NAMALWA (cell line): ENCODE measurements at places on chromosomes 5 and 9.

DNA sequence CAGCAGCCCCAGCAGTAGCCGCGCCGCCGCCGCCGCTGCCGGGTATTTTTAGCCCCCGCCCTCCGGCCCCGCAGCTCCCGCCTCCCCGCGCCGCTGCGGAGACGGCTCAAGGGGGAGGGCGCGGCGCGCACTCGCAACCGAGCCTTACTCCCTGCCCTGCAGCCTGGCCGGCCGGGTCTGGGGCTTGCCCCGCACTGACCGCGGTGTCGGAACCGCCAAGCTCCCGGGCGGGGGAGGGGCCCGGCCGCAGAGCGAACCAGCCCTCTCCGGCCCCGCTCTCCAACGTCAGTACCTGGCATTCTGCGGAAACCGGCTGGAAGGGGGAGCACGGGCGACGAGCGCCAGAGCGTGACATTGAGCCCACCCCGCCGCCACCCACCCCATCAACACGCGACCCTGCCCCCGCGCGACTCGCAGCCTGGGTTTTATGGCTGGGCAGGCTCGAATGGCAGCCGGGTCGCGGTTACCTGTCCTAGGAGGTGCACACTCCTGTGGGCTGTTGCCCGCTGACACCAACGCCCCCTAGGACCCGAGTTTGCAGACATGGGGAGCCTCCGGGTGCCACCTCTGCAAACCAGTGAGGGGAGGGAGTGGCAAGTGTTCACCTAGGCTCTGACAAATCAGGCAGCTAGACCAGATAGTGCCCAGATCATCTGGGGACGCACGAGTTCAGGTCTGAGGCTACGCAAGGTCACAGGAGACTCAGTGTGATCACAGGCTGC is at the start of gene ACSL6:
Gene ACSL6 (minus strand): TSS at position 37 of the 722 bp plus-strand sequence. CDS start 105 bp downstream, outside the sequence.
- no peak for DNase-seq

- peak; percentile 54 for DNase-seq
These were observed 216.5 kb downstream of the MCTP1 start for GRCh38 chr5:95068289-95068910.

DNA sequence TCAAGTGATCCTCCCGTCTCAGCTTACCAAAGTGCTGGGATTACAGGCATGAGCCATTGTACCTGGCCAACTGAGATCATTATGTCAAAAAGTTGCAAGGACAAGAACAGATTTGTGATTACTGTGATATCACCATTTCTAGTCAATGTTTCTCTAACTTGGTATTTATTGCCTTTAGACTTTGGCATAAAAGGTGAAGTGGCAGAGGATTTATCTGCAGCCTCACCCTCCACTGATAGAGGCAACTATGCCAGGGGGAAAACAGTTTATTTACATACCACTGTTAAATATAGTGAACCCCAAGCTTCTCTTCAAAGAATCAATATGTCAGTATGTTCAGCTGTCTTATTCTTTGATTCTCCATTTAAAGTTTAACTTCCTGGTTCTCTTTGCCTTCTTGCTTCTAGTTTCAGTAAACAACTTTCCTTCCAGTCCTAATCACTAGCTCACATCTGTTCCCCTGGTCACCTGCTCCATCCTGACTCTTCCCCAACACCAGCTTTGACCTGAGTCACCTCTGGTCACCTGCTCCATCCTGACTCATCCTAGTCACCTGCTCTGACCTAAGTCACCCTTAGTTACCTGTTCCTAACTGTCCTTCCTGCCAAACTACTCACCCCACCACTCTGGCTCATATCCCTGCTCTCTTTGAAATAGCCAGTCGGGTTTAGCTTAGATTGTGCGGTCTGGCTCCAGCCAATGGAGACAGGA is 29.9 kb downstream of the SEMA6A start:
- no peak for DNase-seq

DNA sequence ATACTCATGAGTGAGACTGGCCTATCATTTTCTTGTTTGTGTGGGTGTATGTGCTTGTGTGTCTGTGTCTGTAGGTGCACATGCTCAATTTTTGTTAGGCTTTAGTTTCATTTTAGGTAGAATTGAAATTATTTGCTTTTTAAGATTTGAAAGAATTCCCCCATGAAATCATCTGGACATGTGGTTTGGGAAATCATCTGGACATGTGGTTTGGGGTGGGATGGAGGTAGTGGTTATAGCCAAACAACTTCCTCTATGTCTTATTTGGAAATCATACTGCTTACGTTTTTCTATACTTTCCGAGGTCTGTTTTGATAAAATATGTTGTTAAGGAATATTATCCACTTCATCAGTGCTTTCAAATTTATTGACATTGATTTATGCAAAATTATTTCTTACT is 485.4 kb upstream of the CLINT1 start:
- DNase-seq, result no peak

GRCh38 chr5:170330568-170331054 is 33.0 kb upstream of the LCP2 start:
- no peak for DNase-seq

- no peak for DNase-seq
These were observed 1026.3 kb downstream of the CDH9 start for GRCh38 chr5:26012078-26012477.

- DNase-seq, result no peak
These were observed 271.6 kb downstream of the PLK2 start for GRCh38 chr5:58188262-58188651.

DNA sequence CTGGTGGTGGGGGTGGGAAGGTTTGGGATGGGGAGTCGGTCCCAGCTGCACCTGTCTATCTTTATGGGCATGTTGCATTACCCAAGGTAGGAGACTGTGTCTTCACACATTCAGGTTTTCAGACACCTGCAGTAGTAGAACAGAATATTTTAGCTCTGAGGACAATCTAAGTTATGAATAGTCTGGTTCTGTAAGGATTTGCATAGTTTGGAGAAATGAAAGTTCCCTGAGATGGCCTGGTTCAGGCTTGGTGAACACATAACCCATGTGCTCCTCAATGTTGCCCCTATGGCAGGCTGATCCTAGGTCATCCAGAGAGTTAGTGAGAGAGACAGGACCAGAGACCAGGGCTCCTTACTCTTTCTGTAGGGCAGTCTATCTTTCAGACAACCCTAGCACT is 20.7 kb downstream of the TNFSF8 start:
- DNase-seq, result peak; percentile 68

DNA sequence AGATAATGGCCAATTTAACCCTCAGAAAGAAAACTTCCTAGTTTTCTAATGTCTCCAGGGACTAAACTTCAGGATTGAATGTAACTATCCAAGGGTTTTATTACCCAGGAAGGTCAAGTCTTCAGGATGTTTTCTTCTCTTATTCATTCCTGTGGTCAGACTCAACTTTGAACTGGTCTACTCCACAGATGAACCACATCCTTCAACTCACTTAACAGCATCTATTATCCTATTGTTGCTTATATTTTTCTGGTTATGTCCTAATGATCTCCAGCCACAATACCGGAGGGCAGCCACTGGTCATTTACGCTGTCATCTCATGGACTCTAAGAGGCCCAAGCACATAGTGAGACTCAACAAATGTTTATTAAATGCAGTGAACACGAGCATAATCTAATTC is 47.2 kb upstream of the LIFR start:
- DNase-seq, result no peak

DNA sequence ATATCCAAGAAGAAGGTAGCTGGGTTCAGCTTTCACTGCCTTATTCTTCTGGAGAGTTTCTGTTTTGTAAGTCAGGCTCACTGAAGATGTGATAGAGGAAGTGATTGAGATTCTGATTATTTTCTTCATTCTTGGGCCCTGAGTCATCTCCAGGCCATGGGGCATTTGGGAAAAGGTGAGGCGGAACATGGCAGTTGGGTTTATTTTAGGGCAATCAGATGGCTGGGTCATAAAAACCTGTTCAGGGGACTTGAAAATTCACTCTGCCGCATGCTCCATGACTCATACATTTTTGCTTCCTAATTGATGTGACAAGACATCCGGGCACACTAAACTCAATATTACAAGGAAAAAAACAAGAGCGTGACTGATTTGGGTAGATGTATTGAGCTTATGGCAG is 265.7 kb upstream of the KLF4 start:
- DNase-seq, result no peak

GRCh38 chr5:134714541-134714940 is 23.8 kb upstream of the CAMLG start:
- DNase-seq, result no peak

- no peak for DNase-seq
These were observed 220.3 kb upstream of the TAS2R1 start for GRCh38 chr5:9850456-9850855.

- DNase-seq, result no peak
These were observed 37.7 kb upstream of the SHOC1 start for GRCh38 chr9:111832449-111832848.

- no peak for DNase-seq
These were observed 274.3 kb downstream of the HTR1A start for GRCh38 chr5:63687854-63688516.

- no peak for DNase-seq
These were observed 14.0 kb downstream of the GGTA1 start for GRCh38 chr9:121485623-121486022.

- DNase-seq, result no peak
These were observed 79.8 kb downstream of the LMX1B start for GRCh38 chr9:126693428-126693944.

- no peak for DNase-seq
These were observed 331.5 kb downstream of the ARHGEF28 start for GRCh38 chr5:73957397-73958001.

- DNase-seq, result no peak
These were observed 43.3 kb downstream of the NCS1 start for GRCh38 chr9:130215341-130216119.

GRCh38 chr9:13845460-13845859 is 468.5 kb downstream of the NFIB start:
- no peak for DNase-seq

DNA sequence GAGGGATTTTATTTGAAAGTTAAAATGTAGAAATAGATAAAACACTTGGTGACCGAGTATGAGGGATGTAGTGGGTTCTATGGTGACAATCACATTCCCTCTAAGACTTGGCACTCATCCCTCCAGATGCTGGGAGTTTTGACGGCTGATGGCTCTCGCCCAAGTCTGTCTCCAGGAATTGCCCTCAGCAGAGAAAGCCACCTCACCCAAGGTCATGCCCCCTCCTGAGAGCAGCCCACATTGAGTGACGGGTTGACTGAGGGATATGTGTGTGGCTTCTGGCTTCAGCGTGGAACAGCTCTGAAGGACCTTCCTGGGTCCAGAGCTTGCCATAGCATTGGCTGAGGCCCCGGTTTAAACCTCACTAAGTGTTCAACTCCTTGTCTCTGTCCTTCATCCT is 19.4 kb downstream of the CAVIN4 start:
- DNase-seq, result no peak

DNA sequence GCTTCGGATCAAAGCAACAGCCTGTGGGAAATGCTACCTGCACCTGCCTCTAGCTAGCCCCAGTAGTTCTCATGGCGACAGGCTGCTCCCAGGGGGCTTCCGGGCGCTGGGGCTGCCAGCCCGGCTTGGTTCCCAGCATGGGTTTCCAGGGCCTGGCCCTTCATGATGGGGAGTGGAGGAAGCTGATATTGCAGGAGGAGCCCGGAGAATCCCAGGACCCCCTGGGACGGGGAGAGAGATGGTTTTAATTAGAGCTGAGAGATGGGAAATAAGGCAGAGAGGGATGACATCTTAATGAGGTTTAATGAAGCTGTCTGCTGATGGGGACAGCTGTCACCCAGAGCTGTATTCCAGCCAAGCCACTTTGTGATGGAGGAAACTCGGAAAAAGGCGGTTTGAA is 78.6 kb downstream of the CFAP77 start:
- no peak for DNase-seq

DNA sequence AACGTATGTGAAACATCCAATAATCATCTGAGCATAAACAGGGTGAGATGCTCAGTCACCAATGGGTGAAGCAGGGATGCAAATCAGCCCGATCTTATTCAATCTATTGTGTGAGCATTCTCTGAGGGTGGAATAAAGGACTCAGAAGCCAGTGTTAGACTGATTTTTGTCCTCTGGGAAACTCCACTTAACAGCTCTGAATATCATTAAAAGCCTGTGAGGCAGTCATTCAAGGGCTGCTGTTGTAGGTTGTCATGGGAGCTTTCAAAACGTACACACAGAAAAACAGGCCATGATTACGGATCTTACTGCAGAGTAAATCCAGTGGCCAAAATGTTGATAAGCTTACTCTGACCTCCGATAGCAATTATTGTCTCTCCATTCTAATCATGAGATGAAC is 266.5 kb upstream of the EFNA5 start:
- DNase-seq, result no peak

GRCh38 chr9:34451135-34451534 is 7.2 kb downstream of the FAM219A start:
- DNase-seq, result no peak

GRCh38 chr5:175692235-175692995 is 34.5 kb downstream of the HRH2 start:
- no peak for DNase-seq

GRCh38 chr9:101625876-101626275 is 31.1 kb upstream of the PPP3R2 start:
- no peak for DNase-seq

- DNase-seq, result peak; percentile 49
These were observed 145.4 kb upstream of the RAD23B start for GRCh38 chr9:107137495-107138202.

DNA sequence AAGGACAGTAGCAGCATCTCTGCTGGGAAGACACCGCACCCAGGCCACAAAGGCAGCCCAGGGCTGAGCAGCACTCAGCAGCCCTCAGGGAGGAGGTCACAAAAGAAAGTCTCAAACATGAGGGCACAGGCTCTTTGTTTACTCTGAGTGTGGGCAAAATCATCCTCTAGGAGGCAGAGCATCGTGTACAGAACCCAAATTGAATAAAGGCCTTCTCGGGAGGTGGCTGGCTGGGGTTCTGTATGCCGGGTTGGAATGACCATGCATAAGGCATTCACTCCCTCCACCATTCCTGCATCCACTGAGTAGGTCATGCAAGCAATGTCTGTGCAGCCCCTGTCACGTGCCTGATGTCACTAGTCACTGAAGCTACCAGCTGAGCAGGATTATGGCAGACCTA is 412.8 kb downstream of the SPOCK1 start:
- no peak for DNase-seq

DNA sequence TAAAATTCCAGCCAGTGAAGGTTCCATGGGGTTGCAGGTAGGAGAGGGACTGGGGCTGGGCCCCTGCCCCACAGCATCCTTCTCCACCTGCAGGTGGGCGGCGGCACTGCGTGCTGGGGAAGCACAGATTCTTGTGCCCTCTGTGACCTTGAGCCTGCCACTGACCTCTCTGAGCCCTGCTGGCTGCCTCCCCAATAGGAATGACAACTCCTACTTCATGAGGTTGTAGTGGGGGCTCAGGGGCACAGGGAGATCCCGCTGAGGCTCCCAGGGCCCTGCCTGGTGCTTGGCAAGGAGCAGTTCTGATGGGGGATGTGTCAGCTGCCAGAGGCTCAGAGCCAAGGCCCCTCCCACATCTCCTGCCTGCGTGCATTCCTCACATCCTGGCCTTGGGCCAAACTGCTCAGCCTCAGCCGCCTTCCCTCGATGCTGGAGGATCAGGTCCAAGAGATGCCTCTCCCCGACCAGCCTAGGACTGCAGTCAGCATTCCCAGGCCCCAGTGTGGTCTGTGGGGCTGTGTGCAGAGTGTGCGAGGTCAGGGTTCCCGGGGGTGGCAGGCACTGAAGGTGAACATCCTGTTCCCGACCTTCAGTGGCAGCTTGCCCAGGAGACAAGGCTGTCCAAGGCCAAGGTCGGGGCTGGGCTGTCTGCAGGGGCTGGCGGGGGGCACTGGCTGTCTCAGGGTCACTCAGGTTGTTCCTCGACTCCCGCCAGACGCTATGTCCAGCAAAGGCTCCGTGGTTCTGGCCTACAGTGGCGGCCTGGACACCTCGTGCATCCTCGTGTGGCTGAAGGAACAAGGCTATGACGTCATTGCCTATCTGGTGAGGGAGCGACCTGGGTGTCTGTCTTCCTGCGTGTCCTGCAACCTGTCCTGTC is 7.0 kb downstream of the ASS1 start:
- DNase-seq, result peak; percentile 56
